Esophagus muscularis mucosa (tissue), 4 donors: ENCODE measurements at places on chromosomes 5 and 9. TPM values are rescaled to one million over a fixed set of nuclear protein-coding genes. Genes with fewer than 3 reads are reported as not detected.

- DNase-seq = no peak
Observed at GRCh38 chr5:147084702-147085101, 150.1 kb upstream of the STK32A start.

DNA sequence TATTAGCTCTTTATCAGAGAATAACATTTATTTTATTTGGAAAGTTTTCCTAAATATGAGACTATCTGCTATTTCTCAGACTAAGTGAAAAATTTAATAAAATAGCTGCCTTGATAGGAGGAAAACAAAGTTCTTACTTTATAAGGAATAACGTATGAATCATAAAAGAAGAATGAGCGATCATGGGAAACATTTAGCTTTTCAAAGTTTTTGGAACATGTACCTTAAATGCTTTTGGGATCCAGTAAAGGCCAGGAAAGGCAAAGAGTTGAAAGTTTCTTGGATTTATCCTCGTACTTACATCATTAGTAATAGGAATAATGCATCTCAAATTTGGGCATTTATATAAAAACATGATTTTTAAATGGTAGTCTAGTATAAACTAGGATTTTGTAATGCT, 19.4 kb downstream of the OGN start:
- DNase-seq = no peak

GRCh38 chr5:147040856-147041255, 162.3 kb upstream of the PPP2R2B start:
- no peak for DNase-seq

- no peak for DNase-seq
Observed at GRCh38 chr9:75797085-75797580, 93.3 kb upstream of the PCSK5 start.

GRCh38 chr9:2525147-2525546, 96.4 kb upstream of the VLDLR start:
- DNase-seq = no peak

DNA sequence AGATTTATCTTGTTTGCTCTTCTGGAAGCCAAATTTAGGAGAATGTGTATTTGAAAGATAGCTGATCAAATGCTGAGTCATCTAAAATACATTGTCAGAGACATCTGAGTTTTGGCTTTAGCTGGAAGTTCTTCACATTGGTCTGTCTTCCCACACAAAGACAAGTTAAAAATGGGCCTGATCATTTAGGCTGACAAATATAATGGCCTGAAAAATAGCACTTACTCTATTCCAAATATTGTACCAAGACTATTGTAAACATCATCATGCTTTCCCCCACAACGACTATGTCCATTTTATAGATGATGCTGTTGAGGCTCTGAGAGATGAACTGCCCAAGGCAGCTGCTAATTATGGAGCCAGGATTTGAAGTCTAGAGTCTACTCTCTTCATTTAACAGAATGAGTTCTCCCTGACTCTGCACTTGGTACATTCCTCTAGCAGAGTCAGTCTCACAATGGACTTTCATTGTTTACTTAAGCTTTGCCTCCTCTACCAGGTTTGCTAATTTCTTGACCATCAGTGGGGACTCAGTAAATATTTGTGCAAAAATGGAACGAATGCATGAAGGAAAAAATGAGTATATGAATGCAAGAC, 619.4 kb upstream of the KLF4 start:
- DNase-seq = no peak

GRCh38 chr5:145246961-145247744, 588.0 kb downstream of the PRELID2 start:
- no peak for DNase-seq

GRCh38 chr9:1528456-1528855, 478.3 kb downstream of the DMRT2 start:
- no peak for DNase-seq

DNA sequence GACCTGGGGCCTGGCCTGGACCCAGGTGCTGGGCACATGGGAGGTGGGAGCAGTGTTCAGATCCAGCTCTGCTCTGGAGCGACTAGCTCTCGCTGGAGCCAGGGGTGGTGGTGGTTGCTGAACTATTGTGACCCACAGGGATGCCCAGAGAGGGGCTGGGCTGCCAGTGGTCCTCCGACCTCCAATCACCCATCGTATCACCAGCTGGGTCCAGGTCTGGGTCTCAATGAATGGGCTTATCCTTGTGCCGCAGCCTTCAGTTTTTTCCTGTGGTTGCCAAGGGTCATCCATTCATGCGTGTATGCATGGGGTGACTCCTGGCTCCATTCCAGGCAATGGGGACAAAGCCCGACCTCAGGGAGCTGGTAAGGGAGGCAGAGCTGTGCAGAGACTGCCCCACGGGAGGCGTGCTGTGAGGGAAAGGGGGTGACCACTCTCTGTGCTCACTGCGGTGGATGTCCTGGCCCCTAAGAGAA, 68.6 kb upstream of the RNF130 start:
- DNase-seq = peak; percentile 74

- DNase-seq = peak; percentile 93
Observed at GRCh38 chr5:80238778-80239679, 16.8 kb downstream of the SERINC5 start.

GRCh38 chr9:3842839-3843238, 317.0 kb upstream of the RFX3 start:
- no peak for DNase-seq

DNA sequence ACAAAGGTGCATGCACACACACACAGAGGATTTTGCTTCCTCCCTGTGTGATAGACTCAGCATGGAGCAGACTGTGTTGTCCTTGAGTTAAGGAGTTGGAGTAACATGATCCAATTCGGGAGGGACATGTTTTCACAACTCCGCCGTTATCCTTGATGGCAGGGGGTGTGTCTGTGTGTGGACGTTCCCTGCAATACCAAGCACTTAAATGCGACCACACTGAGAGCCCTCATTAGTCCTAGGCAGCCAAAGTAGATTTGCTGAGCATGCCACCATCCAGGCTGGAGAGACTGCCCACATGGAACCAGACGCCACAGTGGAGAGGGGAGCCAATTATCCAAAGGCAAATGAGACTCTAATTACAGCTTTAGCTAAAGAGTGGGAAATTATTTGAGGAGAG, 140.1 kb downstream of the DOCK2 start:
- DNase-seq = no peak

DNA sequence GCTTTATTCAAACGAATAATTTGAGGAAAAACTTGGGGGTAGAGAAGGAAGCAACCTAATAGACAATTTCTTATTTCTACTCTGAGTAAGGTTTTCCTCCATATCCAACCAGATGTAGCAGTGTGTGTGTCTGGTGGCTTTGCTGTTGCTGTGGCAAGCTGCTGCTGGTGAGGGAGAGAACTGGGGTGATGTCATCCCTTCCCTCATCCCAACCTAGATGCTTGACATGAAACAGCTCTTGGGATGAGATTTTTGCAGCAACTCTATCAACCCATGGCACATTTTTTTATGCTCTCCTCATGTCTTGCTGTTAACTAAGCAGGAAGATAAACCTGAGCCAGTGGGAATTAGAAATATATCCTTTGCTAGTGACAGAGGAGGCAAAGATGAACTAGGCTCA, 135.8 kb downstream of the PCSK1 start:
- no peak for DNase-seq

- DNase-seq = no peak
Observed at GRCh38 chr9:86667307-86667706, 280.0 kb downstream of the GAS1 start.

GRCh38 chr5:175363300-175363699, 80.7 kb downstream of the DRD1 start:
- no peak for DNase-seq

NR3C1 gene
- total RNA-seq = 88.4 TPM

CAMSAP1 gene
- 52.7 TPM for total RNA-seq

EMB gene
- 12.0 TPM for total RNA-seq

RARS1 gene
- 72.3 TPM for total RNA-seq

KIAA0825 gene
- 4.2 TPM for total RNA-seq
